GM23248 (cell line): ENCODE measurements at places on chromosomes 6 and 20. TPM values are rescaled to one million over a fixed set of nuclear protein-coding genes. Genes with fewer than 3 reads are reported as not detected.
A peak's percentile ranks its signal among the peaks of the same experiment; 100 is the strongest.

CLVS2 gene
- total RNA-seq = not detected in 2 replicates

CST7 gene
- total RNA-seq = not detected in 2 replicates

ABT1 gene
- total RNA-seq = 10.9 and 12.9 TPM in 2 replicates

DNA sequence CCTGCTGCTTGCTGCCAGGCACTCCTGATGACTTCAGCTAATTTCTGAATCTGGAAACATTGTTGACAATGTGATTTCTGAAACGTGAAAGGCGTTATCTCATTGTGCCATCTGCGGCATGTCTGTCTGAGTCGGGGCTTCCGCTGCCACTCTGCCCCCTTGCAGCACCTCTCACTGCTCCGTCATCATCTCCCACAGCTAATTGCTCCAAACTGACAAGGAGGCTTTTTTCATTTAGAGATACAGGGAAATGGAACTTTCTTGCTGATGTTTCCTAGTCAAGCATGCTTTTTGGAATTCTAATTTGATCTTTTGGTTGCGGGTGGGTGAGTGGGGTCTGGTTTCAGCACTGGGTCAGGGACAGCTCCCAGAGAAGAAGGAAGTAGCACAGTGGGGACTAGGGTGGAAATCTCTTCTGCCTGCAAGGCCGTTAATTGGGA lies 233.5 kb downstream of the DHX35 start:
- no peaks in the 10 kb centered on the region for H3K27me3 ChIP-seq
- H3K36me3 ChIP-seq = no peaks in the 10 kb centered on the region
- no peak overlapping the region for H3K27ac ChIP-seq
- no peaks in the 10 kb centered on the region for H3K4me1 ChIP-seq
- no peak overlapping the region for H3K4me3 ChIP-seq

DNA sequence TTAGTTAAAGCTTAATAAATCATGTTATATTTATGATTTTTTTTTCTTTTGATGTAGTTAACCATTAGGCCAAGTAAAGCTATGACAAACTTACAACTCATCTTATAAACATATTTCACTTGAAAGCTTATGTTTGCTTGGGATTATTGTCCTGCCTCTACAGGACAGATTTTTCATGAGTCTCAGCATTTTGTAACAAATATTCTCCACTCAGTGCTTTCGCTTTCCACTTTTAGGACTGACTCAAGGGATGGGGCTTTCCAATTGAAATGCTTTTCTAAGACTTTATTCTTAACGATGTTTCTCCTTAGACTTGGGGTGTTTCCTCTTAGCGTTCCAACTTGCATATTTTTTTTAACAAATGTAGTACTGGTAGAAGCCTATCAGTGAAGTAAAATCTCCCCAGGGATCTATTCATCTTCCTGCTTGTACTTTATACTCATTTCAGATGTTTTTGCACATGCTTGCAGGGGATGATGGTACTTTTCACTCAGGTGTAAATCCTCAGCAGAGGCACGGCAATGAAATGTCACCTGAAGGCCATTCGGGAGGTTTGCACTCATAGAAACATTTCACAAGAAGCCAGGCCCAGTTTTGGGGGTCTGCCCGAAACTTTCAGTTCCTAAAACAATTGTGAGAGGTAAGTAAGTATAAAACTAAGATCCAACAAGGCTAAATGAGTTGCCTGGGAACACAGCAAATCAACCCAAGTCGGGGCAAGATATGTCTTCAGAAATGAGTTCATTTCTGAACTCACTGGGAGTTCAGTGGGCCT lies 298.1 kb upstream of the FOXQ1 start:
- no peaks in the 10 kb centered on the region for H3K4me1 ChIP-seq
- H3K36me3 ChIP-seq = no peaks in the 10 kb centered on the region
- no peak overlapping the region for H3K27ac ChIP-seq
- H3K27me3 ChIP-seq = peaks cover 37% of the 10 kb centered on the region
- no peak for DNase-seq

DNA sequence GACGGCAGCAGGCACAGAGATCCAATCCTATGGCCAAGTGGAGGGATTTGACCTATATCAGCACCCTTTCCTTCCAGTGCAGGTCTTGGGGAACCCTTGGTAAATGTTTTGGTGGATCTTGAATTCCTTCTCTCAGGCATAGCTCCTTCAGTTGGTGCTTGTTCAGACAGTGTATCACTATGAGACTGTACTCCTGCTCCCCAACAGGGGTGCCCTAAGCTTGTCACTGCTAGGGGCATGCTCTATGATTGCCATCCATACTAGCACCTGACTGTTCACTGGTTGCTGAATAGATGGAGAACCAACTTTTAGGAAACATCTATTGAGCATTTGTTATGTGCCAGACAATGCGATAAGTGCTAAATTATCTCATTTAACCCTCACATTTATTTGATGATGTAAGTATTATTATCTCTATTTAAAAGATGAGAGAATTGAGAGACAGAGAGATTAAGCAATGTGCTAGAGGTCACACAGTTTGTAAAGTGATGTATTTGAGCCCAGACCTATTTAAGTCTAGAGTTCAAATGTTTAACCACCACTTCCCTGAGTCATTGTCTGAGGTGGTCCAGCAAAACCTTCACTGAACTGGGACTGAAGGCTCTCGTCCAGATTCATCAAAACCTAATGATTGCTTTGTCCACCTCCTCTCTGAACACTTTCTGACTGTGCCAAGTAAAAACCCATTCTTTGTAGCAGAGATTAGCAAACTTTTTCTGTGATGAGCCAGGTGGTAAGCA lies 34.3 kb downstream of the ADGRF1 start:
- H3K27me3 ChIP-seq = peaks cover 11% of the 10 kb centered on the region
- no peaks in the 10 kb centered on the region for H3K36me3 ChIP-seq
- no peak overlapping the region for H3K27ac ChIP-seq
- DNase-seq = no peak
- H3K4me3 ChIP-seq = no peak overlapping the region
- no peaks in the 10 kb centered on the region for H3K4me1 ChIP-seq

GRCh38 chr20:57727863-57728262 lies 18.0 kb upstream of the PMEPA1 start:
- H3K4me3 ChIP-seq = no peak overlapping the region
- no peak for DNase-seq
- H3K36me3 ChIP-seq = no peaks in the 10 kb centered on the region
- H3K4me1 ChIP-seq = no peaks in the 10 kb centered on the region
- H3K27ac ChIP-seq = no peak overlapping the region

DNA sequence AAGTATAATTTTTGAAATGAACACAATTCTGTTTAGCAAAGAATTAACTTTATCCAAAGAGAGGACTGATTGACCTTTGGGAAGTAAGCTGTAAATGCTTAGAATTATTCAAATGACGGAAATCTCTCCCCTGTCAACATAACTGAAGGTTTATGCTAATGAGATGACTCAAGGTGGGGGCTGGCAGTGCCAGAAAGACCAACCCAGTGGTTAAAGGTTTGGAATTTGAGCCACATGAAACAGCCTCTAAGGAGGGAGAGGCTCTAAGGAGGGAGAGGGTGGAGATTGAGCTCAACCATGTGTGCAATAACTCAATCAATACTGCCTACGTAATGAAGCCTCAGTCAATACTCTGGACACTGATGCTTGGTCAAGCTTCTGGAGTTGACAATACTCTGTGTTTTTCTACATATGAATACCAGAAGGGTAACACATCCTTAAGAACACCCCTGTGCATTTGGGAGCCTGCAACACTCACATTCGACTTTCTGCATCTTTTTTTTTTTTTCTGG lies 123.4 kb upstream of the TENT5A start:
- no peaks in the 10 kb centered on the region for H3K36me3 ChIP-seq
- no peaks in the 10 kb centered on the region for H3K27me3 ChIP-seq
- H3K4me1 ChIP-seq = peaks cover 12% of the 10 kb centered on the region
- DNase-seq = no peak

DNA sequence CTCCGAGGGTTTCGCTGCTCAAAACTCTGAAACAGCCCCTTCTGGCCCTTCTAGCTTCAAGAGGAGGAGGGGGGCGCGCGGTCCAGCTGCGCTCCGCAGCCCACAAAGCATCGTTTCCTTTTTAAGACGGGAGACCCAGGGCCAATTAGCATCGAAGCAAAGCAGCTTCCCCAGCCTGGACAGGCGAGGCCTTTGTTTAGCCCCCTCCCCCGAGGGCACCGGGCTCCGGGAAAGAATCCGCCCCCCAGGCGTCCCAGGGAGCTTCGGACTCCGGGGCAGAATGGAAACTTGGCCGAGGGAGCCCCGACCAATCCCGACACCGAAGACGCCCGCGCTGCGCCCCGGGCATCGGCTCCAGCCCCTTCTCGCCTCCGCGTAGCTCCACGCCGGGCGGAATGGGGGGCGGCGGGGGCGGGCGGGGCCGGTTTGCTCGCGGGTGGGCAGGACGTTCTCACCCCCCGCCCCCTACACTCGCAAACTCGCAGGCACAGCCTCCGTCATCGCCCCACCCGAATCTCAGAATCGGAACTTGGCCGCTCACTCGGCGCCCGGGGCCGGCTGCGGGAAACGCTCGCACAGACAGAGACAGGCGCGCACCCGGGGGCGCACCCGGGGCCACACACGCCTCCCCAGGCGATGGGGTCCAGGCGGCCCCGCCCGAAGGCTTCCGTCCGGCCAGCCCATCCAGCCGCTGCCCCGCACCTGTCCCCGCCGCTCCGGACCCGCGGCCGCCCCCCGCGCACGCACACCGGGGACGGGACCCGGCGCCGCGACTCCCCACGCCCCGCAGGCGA lies 628 bp downstream of the NKAIN4 start:
- H3K27ac ChIP-seq = no peak overlapping the region
- H3K36me3 ChIP-seq = no peaks in the 10 kb centered on the region
- peak; percentile 36 for DNase-seq
- peaks cover 25% of the 10 kb centered on the region for H3K27me3 ChIP-seq
- H3K4me3 ChIP-seq = no peak overlapping the region

DNA sequence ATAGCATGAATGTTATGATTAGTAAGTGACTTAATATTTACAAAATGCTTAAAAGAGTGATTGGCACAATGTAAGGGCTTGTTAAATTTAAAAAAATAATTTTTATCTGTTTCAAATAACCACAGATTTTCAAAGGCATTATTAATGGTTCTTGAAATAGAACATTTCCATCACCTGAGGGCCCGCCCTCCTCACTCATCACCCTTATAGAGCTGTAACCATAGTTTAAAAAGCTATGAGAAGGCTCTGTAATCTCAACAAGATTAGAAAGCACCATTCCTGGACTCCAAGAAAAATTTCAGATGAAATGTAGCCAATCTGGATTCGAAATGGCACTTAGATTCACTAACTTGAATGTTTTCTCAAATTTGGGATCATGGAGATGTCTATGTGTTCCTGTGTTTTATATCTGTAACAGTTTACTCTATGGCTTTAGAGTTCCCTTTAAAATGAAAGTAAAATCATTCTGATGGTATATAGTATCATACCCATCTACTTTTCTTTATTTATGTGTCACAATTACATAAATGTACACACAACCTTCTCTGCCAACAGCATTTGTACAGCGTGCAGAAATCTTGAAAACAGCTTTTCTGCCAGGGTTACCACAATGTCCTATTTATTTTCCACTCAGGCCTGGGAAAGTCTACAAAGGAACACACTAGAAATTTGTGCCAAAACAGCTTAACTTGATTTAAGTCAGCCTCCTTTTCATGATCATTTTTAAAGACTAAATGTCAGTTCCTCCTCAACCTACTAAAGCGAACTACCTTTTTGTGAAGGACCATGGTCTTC lies 207.7 kb downstream of the TBX18 start:
- DNase-seq = no peak
- H3K4me1 ChIP-seq = no peaks in the 10 kb centered on the region
- no peaks in the 10 kb centered on the region for H3K36me3 ChIP-seq
- no peaks in the 10 kb centered on the region for H3K27me3 ChIP-seq

DNA sequence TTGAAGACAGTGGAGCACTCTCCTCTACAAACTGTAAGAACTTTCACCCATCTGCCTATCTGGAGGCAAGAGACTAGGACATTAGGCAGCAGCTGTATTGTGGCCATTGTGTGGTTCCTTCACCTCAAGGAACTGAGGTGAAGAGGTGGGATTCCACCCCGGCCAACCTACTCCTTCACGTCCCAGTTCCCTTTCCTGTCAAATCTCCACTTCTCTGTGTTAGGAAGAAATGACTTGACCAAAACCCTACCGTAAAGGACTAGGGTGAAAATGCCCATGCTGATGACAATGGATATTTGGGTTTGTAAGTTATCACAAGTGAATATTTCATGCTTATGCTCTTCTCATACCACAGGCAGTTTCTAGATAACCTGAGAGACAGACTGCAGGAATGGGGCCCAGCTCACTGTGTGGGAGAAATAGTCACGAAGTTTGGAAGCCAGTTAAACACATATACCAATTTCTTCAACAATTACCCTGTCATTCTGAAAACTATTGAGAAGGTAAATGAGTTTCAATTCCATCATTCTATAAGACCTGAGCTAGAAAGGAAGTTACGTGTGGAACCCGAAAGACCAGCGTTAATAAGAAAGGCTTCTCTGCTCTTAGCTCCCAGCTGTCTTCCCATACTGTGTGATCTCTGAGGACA lies 86.6 kb downstream of the ECT2L start:
- H3K27ac ChIP-seq = no peak overlapping the region
- no peak for DNase-seq
- H3K4me3 ChIP-seq = no peak overlapping the region
- no peaks in the 10 kb centered on the region for H3K27me3 ChIP-seq
- no peaks in the 10 kb centered on the region for H3K36me3 ChIP-seq
- no peaks in the 10 kb centered on the region for H3K4me1 ChIP-seq

GRCh38 chr6:155033021-155033791 lies 38.1 kb downstream of the TIAM2 start:
- H3K4me1 ChIP-seq = no peaks in the 10 kb centered on the region
- DNase-seq = peak; percentile 36
- no peak overlapping the region for H3K4me3 ChIP-seq
- H3K27me3 ChIP-seq = no peaks in the 10 kb centered on the region

- DNase-seq = peak; percentile 92
- H3K27ac ChIP-seq = peak overlapping the region; percentile 70
- peaks cover 8% of the 10 kb centered on the region; the same call in 1 of the 2 replicates for H3K4me1 ChIP-seq
- no peaks in the 10 kb centered on the region for H3K27me3 ChIP-seq
- H3K4me3 ChIP-seq = peak overlapping the region; percentile 67
- no peaks in the 10 kb centered on the region for H3K36me3 ChIP-seq
Observed at GRCh38 chr6:30877419-30878262, 6.7 kb upstream of the DDR1 start.

DNA sequence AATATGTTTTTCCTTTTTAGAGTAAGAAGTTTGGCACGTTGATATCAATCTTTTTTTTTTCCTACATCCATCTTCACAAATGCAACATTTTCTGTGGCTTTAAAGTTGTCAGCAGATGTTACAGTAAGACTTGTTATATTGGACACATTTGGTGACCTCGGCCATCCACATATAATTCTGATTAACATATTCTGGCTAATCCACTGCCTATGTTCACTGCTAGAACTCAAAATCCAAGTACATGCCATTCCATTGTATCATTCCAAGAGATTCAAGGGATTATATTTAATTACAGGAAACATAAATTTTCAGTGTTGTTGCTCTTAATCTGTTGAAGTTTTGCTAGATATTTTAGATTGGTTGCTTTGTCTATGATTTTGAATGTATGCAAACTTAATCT lies 367.6 kb downstream of the TENT5A start:
- no peak overlapping the region for H3K4me3 ChIP-seq
- DNase-seq = peak; percentile 35
- no peaks in the 10 kb centered on the region for H3K36me3 ChIP-seq
- H3K27ac ChIP-seq = no peak overlapping the region
